ENCODE measurements at places on chromosomes 16 and 17. TPM values are rescaled to one million over a fixed set of nuclear protein-coding genes. Genes with fewer than 3 reads are reported as not detected.

DNA sequence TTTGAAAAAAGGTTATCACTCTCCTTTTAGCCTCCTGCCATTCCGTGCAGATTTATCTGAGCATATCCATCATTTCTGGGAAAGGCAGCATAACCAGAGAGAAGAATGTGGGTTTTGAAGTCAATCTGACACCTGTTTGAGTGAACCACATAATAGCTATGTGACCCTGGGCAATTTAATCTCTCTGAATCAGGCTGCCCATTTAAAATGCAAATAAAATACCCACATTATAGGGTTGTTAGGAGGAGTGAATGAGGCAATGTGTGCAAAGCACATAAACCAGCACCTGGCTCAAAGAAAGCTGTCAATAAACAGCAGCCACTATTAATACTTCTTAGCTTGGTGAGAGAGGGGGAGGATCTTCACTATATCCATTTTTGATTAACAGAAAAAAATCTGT, 88.0 kb downstream of the CACNG1 start:
- DNase-seq: no peak

GRCh38 chr17:68794636-68795434, 160.4 kb downstream of the ABCA8 start:
- no peak for DNase-seq

CBLN1 gene
- total RNA-seq: not detected

GRCh38 chr17:32551186-32551955, 64.6 kb downstream of the CDK5R1 start:
- DNase-seq: no peak

GRCh38 chr17:28182559-28182958, 136.4 kb upstream of the TMEM97 start:
- DNase-seq: no peak

DNA sequence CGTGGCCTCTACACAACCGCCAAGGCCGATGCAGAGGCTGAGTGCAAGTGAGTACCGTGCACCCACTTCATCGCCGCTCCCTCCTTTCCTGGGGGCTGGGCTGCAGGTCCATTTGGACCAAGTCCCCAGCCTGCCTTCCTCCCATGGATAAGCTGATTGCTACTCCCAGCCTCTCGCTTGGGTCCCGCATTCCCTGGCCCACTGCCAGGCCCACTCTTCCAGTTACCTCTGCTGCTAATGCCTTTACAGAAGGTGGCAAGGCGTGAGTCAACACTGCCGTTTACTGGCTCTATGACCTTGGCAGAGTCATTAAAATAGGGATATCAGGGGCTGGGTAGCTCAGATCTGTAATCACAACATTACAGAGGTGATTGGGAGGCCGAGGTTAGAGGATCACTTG, 11.2 kb downstream of the SULT1A2 start:
- no peak for DNase-seq

FAM83G gene
- 1.0 TPM for total RNA-seq

GRCh38 chr17:333626-334396, 18.8 kb downstream of the RPH3AL start:
- peak; percentile 74 for DNase-seq
